Stimulated activated CD4-positive, alpha-beta T cell treated with anti-CD3 and anti-CD28 coated beads, TNF-alpha, amount 100 ng/mL, for 4 hours (primary cell): ENCODE measurements at places on chromosomes 16 and 17.

- no peak for DNase-seq
Measured at GRCh38 chr16:68948230-68948910, 105.0 kb downstream of the TANGO6 start.

- no peak for DNase-seq
Measured at GRCh38 chr16:23432176-23433128, 20.5 kb downstream of the COG7 start.

DNA sequence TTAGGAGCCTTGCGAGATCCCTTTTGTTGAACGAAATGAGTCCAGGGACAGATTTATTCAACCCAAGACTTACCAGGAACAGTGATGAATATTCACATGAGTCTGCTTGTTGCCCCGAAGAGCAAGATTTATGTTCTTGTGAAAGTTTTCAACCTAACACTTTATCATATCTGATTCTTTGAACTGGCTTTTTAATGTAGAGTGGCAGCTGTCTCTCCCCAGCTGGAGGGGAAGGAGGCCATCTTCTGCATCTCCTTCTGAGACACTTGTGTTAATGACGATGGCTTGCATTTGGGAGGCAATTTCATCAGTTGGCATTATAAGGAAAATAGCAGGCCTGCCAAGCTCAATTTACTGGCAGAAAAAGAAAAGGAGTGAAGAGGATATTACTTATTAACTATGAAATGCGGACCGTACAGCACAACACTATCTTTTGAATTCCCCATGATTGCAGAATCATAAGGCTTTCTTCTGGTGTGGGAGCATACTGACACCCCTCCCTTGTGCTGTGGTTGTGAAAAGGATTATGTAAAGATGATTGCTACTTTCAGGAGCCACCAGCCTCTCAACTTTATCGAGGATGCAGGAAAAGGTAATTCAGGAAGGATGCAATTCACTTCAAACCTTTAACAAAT is 35.7 kb downstream of the SMARCE1 start:
- DNase-seq = no peak

GRCh38 chr16:78770353-78771091 is 671.1 kb downstream of the WWOX start:
- DNase-seq = peak; percentile 59

GRCh38 chr17:57940231-57940630 is 15.0 kb downstream of the CUEDC1 start:
- no peak for DNase-seq

GRCh38 chr16:6125483-6126259 is 1028.1 kb upstream of the EEF2KMT start:
- DNase-seq = no peak

DNA sequence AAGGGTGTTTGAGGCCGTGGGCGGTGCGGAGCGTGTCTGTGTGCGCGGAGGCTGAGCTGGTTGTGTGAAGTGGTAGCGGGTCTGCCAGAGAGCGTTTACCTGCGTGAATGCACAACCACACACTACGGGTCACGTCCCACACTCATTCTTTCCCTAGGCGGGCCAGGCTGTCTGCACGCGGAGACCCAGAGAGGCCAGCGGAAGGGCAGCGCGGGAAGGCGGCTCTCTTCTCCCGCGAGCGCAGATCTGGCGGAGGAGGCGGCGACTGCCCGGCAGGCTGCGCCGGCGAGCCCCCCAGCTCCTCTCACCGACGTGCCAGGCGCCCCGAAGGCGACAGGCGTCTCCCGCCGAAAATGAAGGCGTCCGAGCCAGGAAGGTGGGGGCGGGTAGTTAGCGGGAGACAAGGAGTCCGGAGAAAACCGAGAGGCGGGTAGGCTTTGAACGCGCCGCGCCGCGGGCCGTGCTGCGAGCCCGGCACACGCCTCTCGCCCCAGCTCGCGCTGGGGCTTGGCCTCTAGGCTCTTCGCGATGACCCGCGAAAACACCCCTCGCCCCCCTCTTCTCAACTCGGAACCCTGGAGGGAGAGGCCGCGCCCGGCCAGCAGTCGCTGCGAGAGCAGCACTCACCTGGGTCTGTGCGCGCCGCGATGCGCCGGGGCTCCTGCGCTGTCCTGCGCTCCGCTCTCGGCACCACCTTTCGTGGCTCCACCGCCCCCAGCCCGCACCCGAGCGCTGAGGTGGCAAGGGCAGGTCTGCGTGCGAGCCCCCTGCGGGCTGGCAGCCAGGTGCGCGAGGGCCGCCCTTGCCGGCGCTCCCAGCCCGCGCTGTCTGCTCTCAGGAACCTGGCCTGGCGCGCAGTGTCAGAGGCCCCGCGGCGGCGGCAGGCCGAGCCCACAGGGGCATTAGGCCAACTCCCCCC is 2.0 kb upstream of the FOXF1 start:
- no peak for DNase-seq

DNA sequence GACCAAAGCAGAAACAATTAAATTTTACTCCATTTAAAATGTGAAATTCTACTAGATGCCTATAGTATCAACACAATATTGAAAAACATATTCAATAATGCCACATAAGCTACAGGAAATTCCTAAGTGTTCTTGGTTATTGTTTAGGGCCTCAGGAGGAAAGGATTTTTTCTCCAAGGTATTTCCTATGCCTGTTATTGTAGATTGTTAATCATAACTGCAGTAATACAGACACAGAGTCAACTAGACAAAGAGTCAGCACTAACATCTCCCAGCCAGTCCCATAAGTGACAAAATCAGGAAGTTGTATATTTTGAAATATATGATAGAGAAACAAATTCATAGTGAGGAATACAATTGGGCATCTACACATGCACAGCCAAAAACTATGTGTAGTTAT is 782.7 kb upstream of the KIF2B start:
- DNase-seq = no peak

DNA sequence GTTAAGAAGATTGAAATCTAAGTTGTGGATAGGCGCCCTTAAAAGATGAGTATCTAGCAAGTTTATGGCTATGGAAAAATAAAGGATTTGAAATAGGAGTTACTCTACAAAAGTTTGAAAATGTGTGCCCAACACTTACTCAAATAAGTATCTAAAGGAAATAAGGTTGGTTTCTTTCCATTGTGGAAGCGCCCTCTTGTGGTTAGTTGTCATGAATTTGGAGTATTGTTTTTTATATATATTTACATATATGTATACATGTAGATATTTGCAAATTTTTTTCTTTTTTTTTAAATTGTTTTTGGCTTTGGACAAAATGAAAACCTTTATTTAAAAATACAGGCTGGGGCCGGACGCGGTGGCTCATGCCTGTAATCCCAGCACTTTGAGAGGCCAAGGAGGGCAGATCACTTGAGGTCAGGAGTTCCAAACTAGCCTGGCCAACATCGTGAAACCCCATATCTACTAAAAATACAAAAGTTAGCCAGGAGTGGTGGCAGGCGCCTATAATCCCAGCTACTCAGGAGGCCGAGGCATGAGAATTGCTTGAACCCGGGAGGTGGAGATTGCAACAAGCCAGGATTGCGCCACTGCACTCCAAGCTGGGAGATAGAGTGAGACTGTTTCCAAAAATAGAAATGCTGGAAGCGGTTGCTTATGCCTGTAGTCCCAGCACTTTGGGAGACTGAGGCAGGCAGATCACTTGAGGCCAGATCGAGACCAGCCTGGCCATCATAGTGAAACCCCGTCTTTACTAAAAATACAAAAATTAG is 24.0 kb upstream of the VPS4A start:
- no peak for DNase-seq

DNA sequence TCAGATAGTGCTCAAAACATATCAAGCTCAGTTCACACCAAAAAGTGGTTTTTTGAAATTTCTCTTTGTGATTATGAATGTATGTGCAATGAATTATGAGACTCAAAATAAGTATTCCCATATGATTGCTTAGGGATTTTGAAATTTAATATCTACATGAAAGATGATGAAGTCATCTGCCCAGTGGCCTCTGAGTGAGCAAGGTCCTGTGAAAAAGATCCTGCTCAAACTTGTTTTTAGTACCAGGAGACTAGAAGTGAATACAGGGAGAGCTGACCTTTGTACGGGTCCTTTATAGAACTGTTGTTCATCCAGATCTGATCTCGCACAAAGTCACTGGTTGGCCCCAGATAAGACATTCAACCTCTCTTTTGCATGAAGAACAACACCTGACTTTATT is 151.9 kb upstream of the MAF start:
- DNase-seq = no peak

- no peak for DNase-seq
Measured at GRCh38 chr16:48681520-48681919, 71.5 kb upstream of the N4BP1 start.
